ENCODE measurements at places on chromosomes 5 and 9.
A peak's percentile ranks its signal among the peaks of the same experiment; 100 is the strongest.

GRCh38 chr5:80565330-80565729 lies 4.8 kb downstream of the ANKRD34B start:
- DNase-seq = no peak

- no peak for DNase-seq
Measured at GRCh38 chr5:122730456-122730855, 44.4 kb upstream of the SNX2 start.

DNA sequence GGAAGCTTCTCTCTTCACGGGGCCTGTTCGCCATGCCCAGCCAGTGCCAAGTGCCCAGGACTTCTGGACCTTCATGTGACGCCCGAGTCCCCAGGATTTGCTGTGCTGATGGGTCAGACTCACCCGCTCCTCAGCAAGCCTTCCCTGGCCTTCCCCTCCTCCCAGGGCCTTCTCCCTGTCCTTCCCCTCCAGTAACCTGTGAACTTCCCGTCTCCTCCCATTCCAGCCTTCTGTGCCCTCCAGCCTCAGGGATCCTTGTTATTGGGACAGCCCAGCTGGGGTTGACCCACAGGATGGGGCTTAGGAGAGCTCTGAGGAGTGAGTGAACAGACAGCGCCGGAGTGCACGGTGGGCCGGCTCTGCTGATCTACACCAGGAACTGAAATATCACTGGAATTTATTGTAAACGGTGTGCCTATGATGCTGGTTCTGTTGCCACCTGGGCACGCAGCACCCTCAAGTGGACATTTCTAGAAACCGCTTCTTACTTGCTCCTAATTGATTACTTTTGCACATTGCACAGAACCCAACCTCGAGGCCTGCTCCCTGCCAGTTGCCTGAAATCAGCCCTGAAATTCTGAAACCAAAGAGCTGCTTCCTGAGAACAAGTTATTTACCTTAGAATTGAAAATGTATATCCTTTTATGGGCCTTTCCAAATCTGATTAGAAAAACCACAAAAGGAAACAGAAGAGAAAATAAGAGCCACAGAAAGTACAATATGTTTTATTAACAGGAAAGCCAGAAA lies 1.5 kb downstream of the SPAAR start:
- DNase-seq = peak; percentile 7

DNA sequence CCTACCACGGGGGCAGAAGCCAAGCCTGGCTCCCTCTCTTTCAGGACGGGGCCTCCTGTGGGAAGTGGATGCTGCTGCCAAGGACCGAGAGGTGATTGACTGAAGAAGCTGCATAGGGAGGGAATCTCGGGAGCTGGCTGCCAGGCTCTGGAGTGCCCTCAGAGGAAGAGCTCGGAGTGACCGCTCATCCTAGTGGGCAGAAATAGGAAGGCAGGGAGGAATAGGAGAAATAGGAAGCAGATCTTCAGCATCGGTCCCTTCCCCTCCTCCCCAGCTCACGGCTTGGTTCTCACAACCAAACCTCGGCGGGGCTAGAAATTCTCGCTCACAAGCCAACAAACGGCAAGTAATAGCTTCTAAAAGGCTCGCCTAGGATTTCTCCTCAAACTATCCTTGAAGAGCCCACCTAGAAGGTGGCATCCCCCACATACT lies 159.9 kb upstream of the RAI14 start:
- no peak for DNase-seq

- no peak for DNase-seq
Measured at GRCh38 chr9:132572921-132573320, 9.5 kb upstream of the BARHL1 start.

GRCh38 chr9:32787816-32788215 lies 4.5 kb downstream of the TMEM215 start:
- no peak for DNase-seq

DNA sequence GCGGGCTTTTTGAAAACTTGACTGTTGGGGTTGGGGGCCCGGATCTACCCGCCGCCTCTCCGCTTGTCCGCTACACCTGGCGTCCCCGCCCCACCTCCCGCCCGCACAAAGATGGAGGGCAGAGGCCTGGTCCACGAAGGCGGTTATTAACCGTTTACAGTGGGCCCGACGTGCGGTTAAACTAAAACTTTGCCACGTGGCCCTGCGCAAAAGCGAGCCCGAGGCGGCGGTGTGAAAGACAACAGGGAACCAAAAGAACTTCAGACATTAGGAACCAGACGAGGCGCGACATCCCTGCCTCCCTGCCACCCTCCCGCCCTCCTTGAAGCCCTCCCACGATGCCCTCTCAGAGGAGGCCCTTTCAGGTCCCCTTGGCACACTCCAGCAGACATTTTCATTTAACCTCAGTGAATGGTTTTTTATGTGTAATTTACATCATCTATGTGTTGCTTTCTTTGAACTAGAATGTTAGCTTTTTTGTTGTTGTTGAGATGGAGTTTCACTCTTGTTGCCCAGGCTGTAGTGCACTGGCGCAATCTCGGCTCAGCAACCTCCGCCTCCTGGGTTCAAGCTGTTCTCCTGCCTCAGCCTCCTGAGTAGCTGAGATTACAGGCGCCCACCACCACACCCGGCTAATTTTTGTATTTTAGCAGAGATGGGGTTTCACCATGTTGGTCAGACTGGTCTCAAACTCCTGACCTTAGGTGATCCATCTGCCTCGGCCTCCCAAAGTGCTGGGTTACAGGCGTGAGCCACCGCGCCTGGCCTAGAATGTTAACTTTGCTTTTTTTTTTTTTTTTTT lies 999 bp upstream of the HNRNPA0 start:
- DNase-seq = no peak

- DNase-seq = no peak
Measured at GRCh38 chr9:4293293-4293941, 6.5 kb downstream of the GLIS3 start.

- no peak for DNase-seq
Measured at GRCh38 chr9:36158122-36158521, 11.1 kb upstream of the CCIN start.

DNA sequence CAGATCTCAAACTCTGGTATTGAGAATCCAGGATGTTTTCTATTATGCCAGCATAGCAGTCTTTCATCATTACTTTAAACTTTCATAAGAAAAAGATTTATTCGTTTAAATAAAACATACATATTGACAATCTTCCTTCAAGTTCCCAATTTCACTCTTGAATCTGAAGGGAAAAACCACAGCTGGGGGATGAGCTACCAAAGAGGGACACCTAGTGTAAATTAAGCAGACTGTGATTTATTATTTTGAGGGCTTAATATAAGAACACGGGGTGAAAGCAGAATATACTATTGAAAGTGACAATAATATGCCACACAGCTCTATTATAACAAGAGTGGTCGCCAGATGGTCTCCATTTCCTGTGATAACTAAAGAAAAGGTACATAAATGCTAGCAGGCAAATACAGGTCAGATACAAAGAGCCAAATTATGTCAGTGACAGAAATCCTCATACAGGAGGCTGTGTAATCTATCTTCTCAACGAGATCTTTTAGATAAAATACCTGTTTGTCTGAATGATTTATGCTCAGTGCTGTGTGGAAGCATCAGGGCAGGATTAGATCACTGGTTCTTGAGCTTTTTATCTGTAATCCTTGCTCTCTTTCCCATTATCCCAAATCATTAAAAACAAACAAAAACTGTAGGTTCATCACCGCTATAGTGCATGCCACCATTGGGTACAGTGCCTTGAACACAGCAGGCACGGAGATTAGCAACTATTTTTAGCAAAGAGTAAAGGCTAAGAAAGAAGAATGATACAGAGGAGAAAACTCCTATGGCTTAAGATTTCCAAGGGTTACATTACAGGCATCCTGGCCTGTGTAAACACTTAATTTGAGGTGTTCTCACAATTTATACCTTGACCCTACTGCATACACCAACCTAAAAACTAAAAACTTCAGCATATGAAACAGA lies 116.6 kb downstream of the DROSHA start:
- DNase-seq = peak; percentile 40

DNA sequence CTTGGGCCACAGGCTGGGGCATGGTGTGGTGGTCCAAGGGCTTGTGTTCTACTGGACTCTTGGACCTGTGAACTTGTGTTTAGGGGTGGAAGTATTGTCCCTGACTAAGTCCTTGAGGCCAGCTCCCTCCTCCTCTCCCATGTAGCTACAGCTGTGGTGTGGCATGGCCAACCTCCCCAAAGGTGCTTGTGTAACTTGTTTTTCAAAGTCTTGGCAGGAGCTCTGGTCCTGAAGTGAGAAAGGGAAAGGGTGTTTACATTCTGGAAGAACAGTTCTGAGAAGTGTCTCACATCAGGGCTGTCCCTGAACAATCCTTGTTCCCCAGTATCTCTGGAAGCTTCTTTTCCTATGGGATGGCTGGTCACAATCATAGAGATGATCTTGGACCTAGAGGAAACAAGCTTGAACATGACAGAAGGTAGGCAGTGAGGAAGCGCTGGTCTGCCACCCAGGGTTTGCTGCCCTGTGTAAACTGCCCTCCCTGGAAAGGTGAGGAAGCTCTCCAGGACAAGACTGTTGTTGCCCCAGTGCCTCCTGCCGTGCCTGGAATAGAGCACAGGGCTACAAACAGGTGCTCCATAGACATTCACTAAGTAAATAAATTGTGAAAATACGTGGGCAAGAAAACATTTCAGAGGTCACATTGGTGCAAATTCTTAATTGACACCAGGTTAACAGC lies 64.6 kb upstream of the KLF9 start:
- peak; percentile 37 for DNase-seq

DNA sequence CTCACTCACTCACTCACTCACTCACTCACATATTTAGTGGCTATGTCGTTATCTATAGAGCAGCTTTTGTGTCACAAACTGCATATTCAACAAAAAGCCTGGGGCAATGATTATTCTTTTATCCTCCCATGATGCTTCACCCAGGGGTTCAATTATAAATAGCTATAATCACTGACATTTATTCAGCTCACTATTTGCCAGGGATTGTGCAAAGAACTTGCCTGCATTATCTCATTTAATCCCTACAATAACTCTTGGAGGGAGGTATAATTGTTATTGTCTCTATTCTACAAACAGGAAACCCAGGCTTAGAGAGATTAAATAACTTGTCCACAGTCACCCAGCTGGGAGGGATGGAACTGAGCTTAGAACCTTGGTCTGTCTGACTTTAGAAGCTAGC lies 298.0 kb upstream of the MSX2 start:
- DNase-seq = no peak

- no peak for DNase-seq
Measured at GRCh38 chr5:115637507-115637906, 11.7 kb upstream of the TMED7 start.

- no peak for DNase-seq
Measured at GRCh38 chr9:84589542-84589941, 80.0 kb upstream of the NTRK2 start.

DNA sequence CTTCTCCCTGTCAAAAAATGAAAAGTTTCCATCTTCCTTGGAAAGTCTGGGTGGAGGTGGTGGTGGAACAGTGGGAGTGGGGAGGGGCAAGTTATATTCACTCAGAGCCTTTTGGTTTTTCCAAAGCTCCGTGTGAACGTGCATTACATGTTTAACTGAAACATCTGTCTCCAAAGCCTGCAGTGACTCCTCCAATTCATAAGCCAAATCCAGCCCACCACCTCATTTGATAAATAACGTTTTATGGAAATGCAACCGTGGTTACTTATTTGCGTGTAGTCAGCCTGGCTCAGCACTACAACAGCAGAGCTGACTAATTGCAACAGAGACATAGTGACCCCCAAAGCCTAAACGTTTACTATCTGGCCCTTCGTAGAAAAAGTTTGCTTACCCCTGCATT lies 13.9 kb downstream of the TNFSF8 start:
- no peak for DNase-seq

- DNase-seq = no peak
Measured at GRCh38 chr5:159552751-159553150, 222.5 kb upstream of the IL12B start.

- DNase-seq = no peak
Measured at GRCh38 chr5:55410845-55411244, 103.1 kb downstream of the MTREX start.

DNA sequence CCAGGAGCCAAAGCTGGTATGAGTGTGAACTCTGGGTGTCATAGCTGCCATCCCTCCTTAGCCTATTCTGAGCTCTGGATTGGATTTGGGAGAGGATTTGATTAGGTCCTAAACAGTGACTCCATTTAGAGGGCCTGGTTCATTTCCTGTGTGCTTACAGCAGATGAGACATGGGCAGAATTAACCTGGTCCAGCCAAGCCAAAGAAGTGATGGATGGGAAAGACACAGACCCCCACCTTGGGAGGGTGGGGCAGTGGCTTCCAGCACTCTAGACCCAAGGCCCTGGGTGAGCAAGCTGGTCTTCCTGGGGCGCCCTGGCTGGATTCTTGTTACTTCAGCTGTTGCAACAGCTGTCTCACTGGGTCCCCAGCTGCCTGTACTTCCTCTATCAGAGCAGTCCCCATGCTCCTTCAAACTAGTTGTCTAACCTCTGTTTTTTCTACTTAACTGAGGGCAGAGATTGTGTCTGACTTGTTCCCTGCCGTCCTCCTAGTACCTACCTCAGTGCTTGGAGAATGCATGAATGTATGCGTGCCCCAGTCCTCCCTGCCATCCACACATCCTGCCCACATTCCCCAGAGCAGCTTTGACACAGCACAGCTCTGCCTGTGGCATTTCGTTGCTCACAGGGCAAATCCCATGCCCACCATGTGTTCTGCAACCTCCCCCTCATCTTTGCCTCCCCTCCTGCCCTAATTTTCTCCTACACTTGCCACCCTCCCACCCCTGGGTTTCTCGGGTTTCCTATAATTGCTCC lies 115.9 kb downstream of the RGS3 start:
- no peak for DNase-seq

GRCh38 chr5:16736158-16736995 lies 119.6 kb upstream of the RETREG1 start:
- peak; percentile 89 for DNase-seq

- DNase-seq = no peak
Measured at GRCh38 chr9:88589656-88590055, 54.7 kb downstream of the NXNL2 start.

- DNase-seq = no peak
Measured at GRCh38 chr5:139335811-139336210, 5.8 kb upstream of the PAIP2 start.

DNA sequence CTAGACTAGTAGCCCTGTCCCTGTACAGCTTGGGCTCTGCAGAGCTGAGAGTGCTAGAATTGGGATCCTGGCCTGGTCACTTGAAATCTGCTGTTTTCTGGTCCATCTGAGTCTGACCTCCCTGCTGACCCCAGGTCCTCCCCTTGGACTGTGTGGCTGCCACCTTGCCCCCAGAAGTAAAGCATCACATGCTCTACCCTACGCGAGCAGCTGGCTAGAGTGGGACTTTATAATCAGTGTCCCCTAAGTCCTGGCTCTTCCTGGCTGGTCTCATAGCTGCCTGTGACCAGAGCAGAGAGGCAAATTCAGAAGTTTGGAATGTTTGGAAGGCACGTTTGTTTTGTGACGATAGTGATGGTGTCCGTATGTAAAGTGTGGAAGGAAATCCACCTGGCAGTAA lies 81.0 kb downstream of the ARHGEF28 start:
- no peak for DNase-seq

DNA sequence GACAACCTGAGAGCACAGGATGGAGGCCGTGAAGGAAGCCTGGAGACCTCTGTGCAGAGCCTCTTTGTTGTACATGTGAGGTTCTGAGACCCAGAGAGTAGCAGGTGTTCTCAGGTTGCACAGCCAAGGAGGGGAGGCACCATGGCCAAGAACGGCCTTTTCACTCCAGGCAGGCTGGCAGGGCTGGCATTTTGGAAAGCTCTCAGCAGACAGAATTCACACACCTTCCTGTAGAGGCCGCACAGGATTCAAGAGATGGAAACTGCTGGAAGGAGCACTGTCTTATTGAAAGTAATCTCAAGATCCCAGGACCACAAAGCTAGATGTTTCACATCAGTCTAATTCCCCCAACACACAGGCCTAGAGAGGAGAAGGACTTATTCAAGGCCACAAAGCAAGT lies 52.8 kb upstream of the XPA start:
- DNase-seq = no peak

Data from NCI-H1092 treated with DMSO at 0.1 percent for 48 hours (cell line).